Progenitor cell of endocrine pancreas (in vitro differentiated cells): ENCODE measurements at places on chromosomes 3 and 15.

DNA sequence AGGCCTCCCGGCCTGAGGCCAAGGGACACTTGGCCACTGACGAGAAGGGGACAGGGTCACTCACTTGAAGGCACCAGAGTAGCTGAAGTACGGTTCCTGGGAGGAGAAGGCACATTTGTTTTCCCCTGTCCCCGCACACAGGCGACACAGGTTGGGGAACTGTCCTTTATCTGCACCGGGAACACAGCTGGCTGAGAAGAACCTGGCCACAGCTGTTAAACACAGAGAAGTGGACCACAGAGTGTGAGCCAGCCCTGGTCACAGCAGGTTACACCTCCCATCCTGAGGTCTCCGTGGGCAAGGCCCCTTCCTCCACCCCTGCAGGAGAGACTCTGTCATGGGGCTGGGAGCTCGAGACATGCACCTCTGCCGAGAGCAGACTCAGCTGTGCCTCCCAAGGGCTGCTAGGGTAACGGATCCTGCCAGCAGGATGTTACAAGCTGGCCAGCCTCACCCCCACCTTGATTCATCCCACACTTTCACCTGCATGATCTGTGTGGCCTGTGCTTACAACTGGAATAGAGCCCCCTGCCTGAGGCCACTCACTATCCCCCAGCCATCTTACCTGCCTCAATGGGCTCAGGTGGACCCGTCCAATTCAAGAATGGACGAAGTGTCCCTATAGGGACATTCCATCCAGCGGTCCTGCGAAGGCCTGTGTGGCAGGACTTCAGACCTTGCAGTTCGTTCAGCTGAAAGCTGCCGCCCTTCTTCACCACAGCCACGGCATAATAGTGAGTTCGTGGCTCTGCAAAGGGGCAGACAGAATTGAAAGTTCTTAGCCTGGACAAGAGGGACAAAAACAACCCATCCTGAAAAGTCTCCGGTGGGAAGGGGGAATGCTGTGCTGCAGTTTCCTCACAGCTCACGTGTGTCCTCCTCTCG, 9.2 kb downstream of the LTF start:
- no peak for DNase-seq

GRCh38 chr3:76387000-76387399, 601.7 kb upstream of the ZNF717 start:
- DNase-seq: no peak

GRCh38 chr15:53618461-53618860, 141.0 kb downstream of the WDR72 start:
- no peak for DNase-seq

DNA sequence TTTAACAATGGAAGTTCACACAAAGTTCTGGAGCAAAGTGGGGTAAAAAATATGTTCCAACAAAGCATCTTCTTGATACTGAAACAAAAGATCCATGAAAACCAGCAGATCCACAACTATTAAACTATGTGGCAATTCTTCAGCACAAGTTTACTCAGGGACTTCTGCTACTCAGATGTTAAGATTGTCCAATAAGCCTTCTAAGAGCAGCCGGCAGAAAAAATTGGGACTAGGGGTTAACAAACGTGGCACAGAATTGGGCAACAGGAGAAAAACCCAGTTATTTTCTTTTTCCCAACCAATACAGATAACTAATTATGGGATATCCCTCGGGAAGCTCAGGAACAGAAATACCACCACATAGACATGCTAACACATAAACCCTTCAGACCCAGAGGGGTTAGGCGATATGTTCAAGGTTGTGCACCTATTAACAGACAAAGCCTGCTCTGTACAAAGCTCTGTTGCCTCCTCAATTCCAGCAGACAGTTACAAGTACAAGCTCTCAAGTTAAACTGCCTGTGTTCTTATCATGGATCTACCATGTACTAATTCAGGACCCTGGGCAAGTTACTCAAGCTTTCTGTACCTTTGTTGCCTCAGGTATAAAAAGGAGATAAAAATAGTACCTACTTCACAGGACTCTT, 6.8 kb downstream of the SSR3 start:
- DNase-seq: no peak

- DNase-seq: no peak
Observed at GRCh38 chr3:195256639-195257453, 14.1 kb downstream of the XXYLT1 start.
